T-helper 2 cell (primary cell): ENCODE measurements at places on chromosomes 3 and 15.

DNA sequence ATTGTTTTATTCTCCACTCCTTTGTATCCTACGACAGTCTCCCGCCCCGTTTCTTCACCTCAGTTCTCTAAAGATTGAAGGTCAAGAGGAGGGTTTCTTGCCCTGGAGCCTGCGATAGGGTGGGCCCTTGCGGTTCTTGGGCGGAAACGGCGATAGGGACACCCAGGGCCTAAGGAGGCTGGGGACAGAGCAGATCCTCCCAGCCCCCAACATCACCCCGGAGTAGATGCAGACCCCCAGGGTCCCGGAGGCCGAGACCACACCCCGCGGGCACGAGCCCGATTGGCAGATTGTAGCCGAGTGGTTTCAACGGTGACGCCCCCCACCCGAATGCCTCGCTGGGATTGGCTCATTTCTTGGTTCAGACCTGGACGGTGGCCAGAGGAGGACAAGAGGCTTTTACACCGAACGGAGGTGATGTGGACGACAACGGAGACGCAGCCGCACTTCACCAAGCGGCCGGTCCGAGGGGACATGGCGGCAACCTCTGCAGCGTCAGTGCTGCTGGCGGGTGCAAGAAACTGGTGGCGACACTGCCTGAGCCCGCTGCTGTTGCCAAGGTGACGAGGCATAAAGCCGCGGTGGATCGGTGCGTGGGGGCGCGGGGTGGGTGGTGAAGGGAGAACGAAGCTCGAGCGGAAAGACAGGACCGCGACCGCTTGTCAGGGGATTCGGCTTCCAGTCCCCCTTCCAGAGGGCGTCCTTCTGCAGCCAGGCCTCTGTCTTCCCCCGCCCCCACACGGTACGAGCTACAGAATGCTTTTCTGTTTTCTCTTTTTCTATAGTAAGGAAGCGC, 19.0 kb upstream of the MCF2L2 start:
- DNase-seq: peak; percentile 93

DNA sequence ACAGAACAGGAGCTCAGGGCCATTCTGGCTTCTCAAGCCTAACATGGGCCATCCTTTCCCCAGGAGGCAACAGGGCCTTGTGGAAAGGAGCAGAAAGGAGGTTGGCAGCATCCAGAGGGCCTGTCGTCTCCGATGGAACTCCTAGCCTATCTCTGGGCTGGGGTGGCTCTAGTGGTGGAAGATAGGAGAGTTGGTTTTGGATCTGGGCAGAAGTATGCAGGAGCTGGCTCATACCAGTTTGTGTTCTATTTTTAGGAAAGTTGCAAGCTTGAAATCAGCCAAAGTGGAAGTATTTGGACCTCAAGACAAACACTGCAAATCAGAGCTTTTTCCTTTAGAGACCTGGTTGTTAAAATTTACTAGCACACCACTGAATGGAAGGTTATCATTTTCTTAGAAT, 35.4 kb upstream of the XCR1 start:
- DNase-seq: no peak

- no peak for DNase-seq
Measured at GRCh38 chr15:32041294-32041693, 11.0 kb downstream of the CHRNA7 start.

DNA sequence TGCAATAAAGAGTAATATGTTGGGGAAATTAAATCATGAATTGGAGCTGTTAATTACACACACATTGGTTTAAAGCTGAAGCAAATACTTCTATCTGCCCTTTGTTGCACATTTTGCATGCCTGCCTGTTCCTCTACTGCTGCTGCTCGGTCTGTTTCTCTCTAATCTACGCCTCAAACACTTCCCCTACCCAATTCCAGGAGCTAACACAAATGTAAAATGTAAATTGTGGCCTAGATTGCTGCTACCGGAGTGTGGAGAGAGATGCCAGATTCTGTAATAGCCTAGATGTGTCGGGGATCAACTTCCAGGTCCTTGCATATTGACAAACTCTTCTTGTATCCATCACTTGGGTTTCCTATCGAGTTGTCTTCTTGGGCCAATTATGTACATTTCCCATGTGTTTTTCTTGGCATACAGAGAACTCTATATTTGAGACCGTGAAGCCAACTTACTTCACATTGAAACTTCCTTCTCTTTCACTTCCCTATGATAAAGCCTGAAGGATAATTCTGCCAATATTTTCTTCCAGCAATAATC, 450.4 kb upstream of the NR2F2 start:
- no peak for DNase-seq
